ENCODE measurements at places on chromosomes 5 and 9. TPM values are rescaled to one million over a fixed set of nuclear protein-coding genes. Genes with fewer than 3 reads are reported as not detected.

Gene SH3TC2
- 2.5 TPM for total RNA-seq

Gene GDA
- total RNA-seq = not detected

Gene MYMK
- total RNA-seq = not detected

Gene ZNF782
- total RNA-seq = 5.7 TPM

Gene ASPN
- 0.15 TPM for total RNA-seq

- peak; percentile 63 for DNase-seq
These were observed 31.2 kb downstream of the NANS start for GRCh38 chr9:98087420-98088354.

GRCh38 chr5:16534280-16534679 lies 68.7 kb upstream of the ZNF622 start:
- DNase-seq = no peak

DNA sequence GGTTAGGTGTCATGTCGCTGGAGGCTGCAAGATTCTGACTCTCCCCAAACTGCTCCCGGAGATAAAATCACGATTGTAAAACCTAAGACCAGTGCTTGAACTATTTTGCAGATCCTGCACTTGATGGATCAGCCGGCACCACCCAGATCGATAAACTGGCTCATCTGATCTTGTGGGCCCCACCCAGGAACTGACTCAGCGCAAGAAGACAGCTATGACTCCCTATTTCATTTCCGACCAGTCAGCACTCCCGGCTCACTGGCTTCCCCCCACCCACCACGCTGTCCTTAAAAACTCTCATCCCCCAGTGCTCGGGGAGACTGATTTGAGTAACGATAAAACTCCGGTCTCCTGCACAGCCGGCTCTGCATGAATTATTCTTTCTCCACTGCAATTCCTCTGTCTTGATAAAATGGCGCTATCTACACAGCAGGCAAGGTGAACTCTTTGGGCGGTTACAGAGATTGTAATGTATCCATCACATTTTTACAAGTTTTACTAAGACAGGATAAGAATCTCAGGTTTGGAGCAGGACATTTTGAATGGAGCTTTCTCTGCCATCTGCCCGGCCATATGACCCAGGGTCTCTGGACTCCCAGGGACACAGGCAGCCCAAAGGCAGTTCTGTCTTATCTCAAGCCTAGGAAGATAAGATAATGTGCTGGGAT lies 10.6 kb upstream of the PPP1R26 start:
- peak; percentile 83 for DNase-seq

DNA sequence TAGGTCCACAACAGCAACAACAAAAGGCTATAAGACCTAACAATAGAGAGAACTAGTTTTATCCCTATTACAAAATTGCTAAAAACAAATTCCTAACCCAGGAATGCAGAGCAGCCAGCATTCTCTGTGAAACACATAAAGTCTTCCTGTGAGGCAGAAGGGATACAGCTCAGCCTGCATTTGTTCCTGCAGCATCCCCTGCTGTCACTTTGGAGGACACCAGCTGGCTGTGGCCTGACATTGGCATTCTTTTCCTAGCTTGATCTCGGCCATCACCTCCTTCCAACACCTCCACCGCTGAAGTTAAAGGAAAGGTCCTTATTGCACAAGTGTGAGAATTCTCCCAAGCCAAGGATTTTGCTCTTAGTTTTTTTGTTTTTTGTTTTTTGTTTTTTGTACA lies 186.1 kb downstream of the SNCAIP start:
- DNase-seq = peak; percentile 4

DNA sequence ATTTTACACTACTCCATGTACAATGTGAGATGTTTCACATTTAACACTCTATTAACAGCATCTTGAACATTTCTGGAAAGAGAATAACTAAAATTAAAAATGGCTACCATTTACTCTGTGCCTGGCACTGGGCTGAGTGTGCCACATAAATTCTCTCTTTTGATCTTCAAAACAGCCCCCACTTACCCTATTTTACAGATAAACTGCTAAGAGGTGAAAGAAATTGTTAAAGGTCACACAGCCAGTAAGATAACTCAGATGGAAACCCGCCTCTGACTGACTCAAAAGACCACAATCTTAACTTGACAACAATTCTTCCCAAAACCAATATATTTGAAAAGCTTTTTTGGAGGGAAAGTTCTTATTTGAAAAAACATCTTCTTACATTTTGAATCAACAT lies 97.3 kb downstream of the MAPKAP1 start:
- no peak for DNase-seq

GRCh38 chr9:37412431-37413151 lies 9.9 kb upstream of the GRHPR start:
- no peak for DNase-seq

- peak; percentile 72 for DNase-seq
These were observed 52.3 kb downstream of the NTNG2 start for GRCh38 chr9:132214027-132214622.

DNA sequence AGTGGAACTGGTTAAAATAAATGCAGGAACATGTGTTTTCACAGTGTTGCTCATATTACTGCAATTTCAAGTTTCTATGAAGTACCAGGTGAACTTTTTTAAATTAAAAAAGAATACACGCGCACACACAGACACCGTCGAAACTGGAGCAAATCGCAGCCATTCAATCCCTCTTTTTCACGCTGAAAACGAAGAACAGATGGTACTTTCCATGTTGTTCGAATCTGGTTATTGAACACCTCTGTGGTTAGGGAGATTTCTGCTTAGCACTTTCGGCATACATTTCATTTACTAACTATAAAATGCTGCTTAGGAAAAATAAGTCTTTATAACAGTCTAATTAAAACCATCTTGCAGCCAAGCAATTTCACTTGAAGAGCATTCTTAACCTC lies 6.8 kb downstream of the ZNF608 start:
- DNase-seq = no peak

DNA sequence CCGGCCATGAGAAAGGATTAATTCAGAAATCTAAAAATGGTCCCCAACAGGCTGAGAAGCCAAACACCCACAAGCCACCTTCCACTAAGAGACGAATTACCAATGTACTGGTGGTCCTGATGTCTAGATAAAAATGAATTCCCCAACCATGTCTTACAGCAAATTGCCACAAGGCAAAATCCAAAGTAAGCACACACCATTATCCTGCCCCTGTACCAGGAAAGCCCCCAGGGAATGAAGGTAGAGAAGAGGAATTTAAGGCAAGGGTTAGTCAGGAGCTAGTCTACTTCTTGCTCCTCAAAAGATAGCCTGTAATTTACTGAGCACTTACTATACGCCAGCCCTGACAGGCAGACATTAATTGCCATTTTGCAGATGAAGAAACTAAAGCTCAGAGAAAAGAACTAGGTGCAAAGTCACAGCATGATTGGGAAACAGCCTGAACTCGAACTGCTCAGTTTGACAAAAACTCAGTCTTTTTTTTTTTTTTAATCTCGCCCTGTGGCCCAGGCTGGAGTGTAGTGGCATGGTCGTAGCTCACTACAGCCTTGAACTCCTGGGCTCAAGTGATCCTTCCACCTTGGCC lies 64.3 kb downstream of the RAPGEF1 start:
- DNase-seq = no peak

DNA sequence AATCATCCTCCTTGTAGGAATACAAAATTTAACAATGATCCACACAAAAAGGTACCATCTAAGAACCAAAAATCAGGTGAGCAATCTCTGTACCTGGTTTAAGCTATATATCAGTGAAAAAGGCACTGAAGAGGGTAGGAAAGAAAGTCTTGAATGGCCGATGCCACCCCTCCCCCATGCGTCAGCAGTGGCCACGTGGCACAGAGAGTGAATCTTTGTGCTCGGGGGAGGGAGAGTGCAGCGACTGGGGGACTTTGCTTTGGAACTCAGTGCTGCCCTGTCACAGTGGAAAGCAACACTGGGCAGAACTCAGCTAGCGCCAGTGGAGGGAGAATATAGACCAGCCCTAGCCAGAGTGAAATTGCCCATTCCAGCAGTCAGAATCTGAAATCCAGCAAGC lies 28.3 kb upstream of the PDE4D start:
- no peak for DNase-seq

DNA sequence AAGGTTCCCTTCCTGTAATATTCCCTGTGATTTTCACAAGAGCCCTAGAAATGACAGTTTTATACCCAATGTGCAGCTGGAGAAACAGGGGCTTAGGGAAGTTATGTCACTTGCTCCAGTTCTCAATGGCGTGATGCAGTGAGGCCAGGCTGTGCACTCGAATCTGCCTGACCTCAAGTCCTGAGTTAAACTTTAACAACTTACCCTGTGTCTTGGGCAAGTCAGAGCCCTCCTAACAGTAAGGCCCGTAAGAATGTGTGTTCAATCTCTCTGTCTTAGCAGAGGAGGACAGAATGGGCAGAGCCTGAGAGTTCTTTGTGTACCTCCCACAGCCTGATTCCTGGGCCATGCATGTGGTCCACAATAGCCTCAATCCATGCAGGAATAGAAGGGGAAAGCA lies 181.1 kb downstream of the TRIM32 start:
- DNase-seq = no peak

DNA sequence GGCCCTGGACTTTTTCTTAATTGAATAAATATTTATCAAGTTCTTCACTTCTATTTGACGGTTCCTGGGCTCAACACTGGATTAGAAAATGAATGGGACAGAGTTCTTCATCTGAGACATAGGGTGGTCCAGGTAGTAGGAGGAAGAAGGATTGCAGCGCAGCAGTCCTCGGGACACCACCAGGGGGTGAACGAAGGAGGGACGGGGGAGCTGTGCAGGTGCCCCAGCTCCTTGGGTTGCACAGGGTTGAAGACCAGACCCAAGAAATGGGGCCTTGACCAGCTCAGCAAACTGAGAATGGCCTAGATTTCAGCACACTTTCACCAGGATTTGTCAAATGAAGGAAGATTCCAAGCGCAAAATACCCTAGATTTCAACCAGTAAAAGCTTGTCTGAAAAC lies 29.5 kb downstream of the ABL1 start:
- DNase-seq = no peak

DNA sequence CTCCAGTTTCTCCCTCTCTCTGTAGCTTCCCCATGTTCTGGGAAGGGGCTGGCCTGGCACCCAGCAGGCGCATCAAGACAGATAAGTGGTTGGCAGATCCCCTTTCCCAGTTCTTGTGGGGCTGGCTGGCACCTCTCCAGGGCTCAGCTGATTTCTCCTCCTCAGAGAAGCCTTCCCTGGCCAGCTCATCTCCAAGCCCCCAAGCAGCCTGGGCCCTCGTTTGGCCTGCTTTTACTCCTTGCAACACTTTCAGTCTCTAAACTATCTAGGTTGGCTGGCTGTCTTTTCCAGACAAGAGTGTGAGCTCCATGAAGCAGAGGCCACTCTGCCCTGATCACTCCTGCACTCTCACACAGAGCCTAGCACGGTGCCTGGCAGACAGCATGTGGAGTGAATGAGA lies 13.5 kb downstream of the MACROH2A1 start:
- no peak for DNase-seq

GRCh38 chr5:179208706-179209358 lies 136.4 kb downstream of the ADAMTS2 start:
- DNase-seq = no peak

DNA sequence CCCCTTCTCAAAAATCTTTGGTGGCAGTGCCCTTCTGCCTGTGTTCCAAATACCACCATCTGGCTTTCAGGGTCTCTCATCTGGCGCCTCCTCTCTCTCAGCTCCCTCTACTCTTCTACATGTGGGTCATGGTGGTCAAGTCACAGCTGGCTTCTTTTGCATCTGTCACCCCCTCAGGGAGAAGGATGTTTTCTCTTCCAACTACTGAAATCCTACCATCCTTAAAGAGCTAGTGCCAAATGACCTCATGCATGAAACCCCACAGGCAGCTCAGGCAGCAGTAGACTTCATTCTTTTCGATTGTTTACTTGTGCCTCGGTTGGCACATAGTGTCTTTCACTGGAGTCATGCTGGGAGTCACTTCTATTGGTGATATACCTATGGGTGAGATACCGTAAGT lies 219.2 kb downstream of the DCP2 start:
- no peak for DNase-seq

DNA sequence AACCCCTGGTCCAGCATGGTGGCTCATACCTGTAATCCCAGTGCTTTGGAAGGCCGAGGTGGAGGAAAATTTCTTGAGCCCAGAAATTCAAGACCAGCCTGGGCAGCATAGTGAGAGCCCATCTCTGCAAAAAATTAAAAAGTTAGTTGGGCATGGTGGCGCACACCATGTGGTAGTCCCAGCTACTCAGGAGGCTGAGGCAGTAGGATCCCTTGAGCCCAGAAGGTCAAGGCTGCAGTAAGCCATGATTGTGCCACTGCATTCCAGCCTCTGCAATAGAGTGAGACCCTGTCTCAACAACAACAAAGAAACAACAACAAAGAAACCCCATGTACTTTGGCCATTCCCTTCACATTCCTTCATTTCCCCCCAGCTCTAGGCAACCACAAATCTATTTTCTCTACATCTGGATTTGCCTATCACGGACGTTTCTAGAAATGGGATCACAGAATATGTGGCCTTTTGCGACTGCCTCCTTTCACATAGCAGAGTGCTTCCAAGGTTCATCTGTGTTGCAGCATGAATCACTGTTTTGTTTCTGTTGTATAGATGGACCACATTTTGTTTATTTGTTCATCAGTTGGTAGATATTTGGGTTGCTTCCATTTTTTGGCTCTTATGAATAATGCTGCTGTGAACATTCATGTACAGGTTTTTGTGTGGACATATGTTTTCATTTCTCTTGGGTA lies 17.9 kb downstream of the MIGA2 start:
- DNase-seq = no peak

Data from A673 (cell line).